ENCODE measurements at places on chromosomes 5 and 9.

DNA sequence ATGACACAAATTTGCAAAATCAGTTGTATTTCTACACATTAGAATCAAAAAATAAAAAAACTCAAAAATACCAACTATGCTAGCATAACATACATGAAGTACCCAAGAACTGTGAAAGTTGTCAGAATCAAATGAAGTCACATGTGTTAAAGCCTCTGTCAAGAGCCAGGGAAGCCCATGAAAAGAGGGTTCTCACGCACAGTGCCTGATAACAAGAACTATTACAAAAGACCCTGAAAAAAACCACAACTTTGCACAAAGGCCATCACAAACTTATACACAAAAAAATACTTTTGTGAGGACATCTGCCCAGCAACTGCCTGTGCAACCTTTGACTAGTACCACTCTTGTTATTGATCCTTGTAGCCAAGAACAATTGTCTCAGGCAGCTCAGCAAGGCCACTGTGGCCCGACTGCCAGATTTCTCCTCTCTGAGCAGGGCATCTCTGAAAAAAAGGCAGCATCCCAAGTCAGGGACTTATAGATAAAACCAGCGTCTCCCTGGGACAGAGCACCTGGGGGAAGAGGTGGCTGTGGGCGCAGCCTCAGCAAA is 28.9 kb upstream of the HNRNPA0 start:
- DNase-seq, result no peak

DNA sequence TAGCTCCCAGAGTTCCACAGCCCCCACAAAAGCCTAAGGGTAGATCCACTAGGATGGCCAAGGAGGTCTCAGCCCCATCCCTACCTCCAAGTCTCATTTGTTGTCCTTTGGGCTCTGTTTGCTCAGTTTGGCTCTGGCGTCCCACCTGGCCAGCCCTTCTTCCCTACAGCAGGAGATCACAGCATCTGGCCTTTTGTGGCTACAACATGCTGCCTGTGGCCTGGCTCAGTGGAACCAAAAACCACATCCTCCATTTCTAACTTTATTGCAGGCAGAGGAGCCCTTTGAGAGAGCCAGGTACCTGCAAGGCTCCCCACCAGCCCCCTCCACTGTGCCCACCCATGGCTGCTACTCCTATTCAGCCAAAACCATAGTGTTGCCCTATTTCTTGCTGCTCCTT is 11.4 kb downstream of the JADE2 start:
- DNase-seq, result no peak

GRCh38 chr5:121573721-121574382 is 277.8 kb upstream of the FTMT start:
- DNase-seq, result no peak

DNA sequence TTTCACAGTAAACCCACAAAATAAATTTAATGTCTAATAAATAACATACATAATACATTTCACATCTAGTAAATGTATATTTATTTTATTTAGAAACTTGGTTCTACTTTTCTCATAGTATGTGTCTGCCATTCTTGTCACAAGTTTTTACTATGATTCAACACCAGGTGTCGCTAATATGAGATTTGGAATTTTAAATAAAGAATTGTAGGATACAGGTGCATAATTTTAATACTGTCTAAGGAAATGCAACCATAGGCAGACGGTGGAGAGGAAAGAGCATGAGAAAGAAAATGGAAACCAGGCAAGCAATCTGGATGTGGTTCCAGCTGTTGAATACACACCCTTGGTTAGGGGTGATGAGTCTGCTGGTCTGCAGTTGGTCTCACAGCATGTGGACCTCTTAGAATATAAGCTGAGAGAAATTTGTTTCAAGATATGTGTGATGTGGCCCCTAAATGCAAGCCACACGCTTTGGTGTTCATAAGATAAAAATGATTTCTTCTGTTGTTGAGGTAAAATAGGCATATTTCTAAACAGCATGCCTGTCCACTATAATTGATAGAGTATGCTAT is 114.7 kb upstream of the TXNDC8 start:
- DNase-seq, result no peak

GRCh38 chr9:136050701-136051452 is 44.2 kb downstream of the NACC2 start:
- DNase-seq, result no peak

GRCh38 chr9:27085456-27085855 is 23.6 kb upstream of the TEK start:
- DNase-seq, result no peak

DNA sequence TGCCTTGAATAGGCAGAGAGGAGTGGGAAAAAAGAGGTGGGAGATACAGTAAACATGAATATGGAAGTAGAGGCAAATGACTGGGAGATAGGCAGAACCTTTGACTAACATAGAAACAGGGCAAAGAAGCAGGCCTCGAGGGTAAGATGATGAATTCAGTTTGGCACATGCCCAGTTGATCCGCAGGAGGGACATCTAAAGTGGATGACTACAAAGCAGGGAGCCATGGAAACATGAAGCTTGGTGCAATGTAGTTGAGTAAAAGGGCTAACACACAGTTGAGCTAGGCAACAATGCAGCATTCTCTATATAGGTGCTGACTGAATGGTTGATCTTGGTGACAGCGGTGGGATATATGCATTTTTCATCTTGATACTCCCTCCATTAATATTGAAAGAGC is 253.8 kb downstream of the DMRT2 start:
- DNase-seq, result no peak

- no peak for DNase-seq
Measured at GRCh38 chr5:13253111-13253510, 691.4 kb downstream of the DNAH5 start.

- DNase-seq, result no peak
Measured at GRCh38 chr5:4676934-4677333, 463.2 kb upstream of the ADAMTS16 start.

DNA sequence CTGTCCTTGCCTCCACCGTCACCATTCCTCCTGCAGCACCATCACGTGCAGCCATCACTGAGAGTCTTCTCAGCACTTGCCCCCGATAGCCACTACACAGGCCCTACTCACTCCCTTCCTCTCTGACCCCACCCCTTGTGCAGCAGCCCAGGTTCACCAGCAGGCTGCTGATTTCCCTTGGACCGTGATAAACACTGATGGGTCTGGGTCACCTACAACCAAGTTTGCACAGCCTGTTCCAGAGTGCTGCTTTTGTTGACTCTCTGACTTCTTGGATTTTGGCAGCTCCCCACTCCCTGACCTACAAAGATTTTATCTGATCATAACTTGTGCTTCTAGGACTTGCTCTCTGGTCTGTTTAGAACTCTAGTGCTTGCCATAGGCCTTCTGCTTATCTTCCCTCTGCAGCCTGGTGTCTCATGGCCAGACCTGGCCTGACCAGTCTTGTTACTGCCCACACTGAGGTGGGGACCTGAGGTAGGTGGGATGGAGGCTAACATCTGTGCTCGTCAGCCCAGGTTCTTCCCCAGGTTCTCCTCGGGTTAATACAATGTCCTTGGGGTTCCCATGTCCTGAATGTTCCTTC is 109.3 kb downstream of the TARS1 start:
- DNase-seq, result no peak

- no peak for DNase-seq
Measured at GRCh38 chr5:91133183-91133582, 249.9 kb downstream of the ARRDC3 start.

GRCh38 chr9:14710804-14711203 is 11.7 kb downstream of the CER1 start:
- no peak for DNase-seq

DNA sequence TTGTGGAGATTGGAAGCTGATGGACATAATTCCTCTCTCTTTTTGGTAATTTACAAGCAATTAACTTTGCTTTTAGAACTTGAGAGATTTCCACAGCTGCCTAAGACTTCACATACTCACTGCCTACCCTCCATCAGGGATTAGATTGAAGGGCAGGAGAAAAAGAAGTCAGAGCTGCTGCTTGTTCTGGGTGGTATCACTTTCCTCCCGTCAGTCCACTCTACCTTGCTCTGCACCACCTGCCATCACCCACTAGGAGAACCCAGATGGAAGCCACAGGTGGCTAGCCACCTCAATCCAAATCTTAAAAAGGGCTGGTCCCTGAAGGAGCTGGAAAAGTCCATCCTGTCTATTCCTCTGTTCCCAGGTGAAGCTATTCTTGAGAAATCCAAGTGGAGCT is 10.5 kb downstream of the IRF1 start:
- no peak for DNase-seq

GRCh38 chr9:17810317-17810716 is 231.5 kb downstream of the SH3GL2 start:
- DNase-seq, result no peak

Data from GM04503 (cell line).